Fibroblast of skin of left biceps (primary cell): ENCODE measurements at places on chromosomes 13 and 19.

- DNase-seq: peak; percentile 8
These were observed 4.3 kb downstream of the FAAP24 start for GRCh38 chr19:32976223-32976805.

- DNase-seq: no peak
These were observed 199.4 kb downstream of the USP12 start for GRCh38 chr13:26971990-26972887.

DNA sequence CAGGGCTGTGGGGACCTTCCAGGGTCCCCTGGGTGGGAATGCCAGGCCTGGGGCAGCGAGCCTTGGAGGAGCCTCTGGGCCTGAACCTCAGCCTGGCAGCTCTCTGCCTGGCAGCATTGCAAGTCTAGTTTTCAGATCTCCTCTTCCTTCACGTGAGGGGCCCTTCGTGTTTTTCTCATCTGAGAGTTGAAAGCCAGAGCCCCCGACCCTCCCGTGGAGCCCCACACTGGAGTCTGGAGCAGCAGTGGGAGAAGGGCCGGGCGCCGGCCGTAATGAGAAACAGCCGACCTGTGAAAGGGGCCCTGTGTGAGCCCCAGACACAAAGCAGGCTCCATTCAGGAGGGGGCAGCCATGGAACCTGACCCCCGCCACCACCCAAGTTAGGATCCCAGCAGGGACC is 19.3 kb downstream of the TMED1 start:
- no peak for DNase-seq

DNA sequence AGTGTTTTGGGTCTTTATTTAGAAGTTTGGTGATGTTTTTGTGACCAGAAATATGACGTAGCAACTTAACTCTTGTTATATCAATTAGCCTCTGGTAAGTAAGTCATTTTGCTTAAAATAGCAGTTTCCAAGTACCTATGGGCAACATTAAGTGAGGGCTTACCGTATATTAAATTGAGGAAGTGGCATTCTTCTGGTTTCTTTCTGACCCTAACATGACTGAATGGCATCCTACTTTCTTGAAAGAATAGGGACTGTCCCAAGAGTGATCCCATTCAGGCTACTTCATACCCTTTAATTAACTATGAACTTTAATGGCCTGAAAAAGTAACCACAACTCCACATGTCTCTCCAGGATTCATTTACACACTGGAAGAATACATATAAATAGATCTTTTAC is 106.6 kb downstream of the MZT1 start:
- no peak for DNase-seq

- DNase-seq: no peak
These were observed 10.8 kb upstream of the RANBP3 start for GRCh38 chr19:5988517-5989387.
